ENCODE measurements at places on chromosomes 13 and 19. TPM values are rescaled to one million over a fixed set of nuclear protein-coding genes. Genes with fewer than 3 reads are reported as not detected.

- DNase-seq = peak; percentile 45
- H3K27ac ChIP-seq = peak overlapping the region; percentile 16
- H3K4me1 ChIP-seq = no peaks in the 10 kb centered on the region
- H3K27me3 ChIP-seq = no peaks in the 10 kb centered on the region
These were observed 5.2 kb upstream of the LMNB2 start for GRCh38 chr19:2461751-2462634.

Gene MEIOSIN
- not detected for polyA plus RNA-seq

Gene SOX1
- polyA plus RNA-seq = not detected

Gene ZNF665
- polyA plus RNA-seq = not detected

Gene ZNF208
- polyA plus RNA-seq = 0.72 TPM

- H3K36me3 ChIP-seq = no peaks in the 10 kb centered on the region
- peaks cover 26% of the 10 kb centered on the region for H3K27me3 ChIP-seq
- no peak for DNase-seq
- H3K4me1 ChIP-seq = no peaks in the 10 kb centered on the region
- no peak within 1 kb of the TSS for H3K27ac ChIP-seq
These were observed at the start of gene CACNG6 for GRCh38 chr19:53991224-53992113. Gene CACNG6 (plus strand): TSS chr19:53991637. CDS start chr19:53992878, 1,241 bp downstream.

- H3K4me1 ChIP-seq = no peaks in the 10 kb centered on the region
- peak; percentile 45 for DNase-seq
- H3K4me3 ChIP-seq = no peak overlapping the region
- no peaks in the 10 kb centered on the region for H3K27me3 ChIP-seq
- no peak overlapping the region for H3K27ac ChIP-seq
- no peaks in the 10 kb centered on the region for H3K36me3 ChIP-seq
These were observed 89.4 kb downstream of the DPF1 start for GRCh38 chr19:38134540-38135149.

Gene SYNGR4
- 0.15 TPM for polyA plus RNA-seq

Gene MTUS2
- polyA plus RNA-seq = 0.27 TPM

Gene C5AR1
- polyA plus RNA-seq = 0.67 TPM

GRCh38 chr19:29672933-29673336 is 7.7 kb downstream of the PLEKHF1 start:
- H3K36me3 ChIP-seq = peaks cover 10% of the 10 kb centered on the region
- peak; percentile 68 for DNase-seq
- H3K4me3 ChIP-seq = no peak overlapping the region
- no peaks in the 10 kb centered on the region for H3K4me1 ChIP-seq
- peak overlapping the region; percentile 50 for H3K27ac ChIP-seq

Gene SIGLEC9
- polyA plus RNA-seq = 0.89 TPM

Gene LILRB1
- polyA plus RNA-seq = 0.45 TPM

- no peak for DNase-seq
- no peaks in the 10 kb centered on the region for H3K36me3 ChIP-seq
These were observed 1.8 kb upstream of the ATP11A start for GRCh38 chr13:112687836-112688559.

Gene ALOX5AP
- polyA plus RNA-seq = 5.5 TPM

DNA sequence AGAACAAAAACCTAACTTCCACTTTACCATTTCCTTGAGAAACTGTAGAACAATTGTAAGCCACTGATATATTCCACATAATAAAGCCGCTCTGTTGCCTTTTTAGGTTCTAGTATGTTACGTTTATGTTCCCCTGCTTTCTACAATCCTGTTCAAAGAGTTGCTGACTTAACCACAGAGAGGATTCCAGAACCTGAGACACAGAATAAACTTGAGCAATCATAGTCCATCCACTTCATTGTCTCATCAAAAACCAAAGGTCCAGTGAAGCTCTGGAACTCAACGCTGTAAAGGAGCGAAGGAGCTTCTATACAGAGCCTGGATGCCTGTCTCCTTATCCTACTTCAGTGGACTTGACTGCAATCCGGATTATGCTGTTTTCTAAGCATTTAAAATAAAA is 4.6 kb downstream of the STARD13 start:
- peak; percentile 21 for DNase-seq
- no peak overlapping the region for H3K27ac ChIP-seq
- no peaks in the 10 kb centered on the region for H3K36me3 ChIP-seq
- peaks cover 12% of the 10 kb centered on the region for H3K4me1 ChIP-seq
- no peak overlapping the region for H3K4me3 ChIP-seq

Gene KLK3
- polyA plus RNA-seq = 1.6 TPM

- H3K36me3 ChIP-seq = no peaks in the 10 kb centered on the region
- H3K4me1 ChIP-seq = no peaks in the 10 kb centered on the region
- no peak overlapping the region for H3K27ac ChIP-seq
- no peak overlapping the region for H3K4me3 ChIP-seq
- H3K27me3 ChIP-seq = no peaks in the 10 kb centered on the region
These were observed 50.4 kb downstream of the TEX29 start for GRCh38 chr13:111370570-111371535.

- no peak overlapping the region for H3K4me3 ChIP-seq
- H3K27ac ChIP-seq = no peak overlapping the region
- H3K27me3 ChIP-seq = no peaks in the 10 kb centered on the region
- peaks cover 8% of the 10 kb centered on the region for H3K36me3 ChIP-seq
- no peaks in the 10 kb centered on the region for H3K4me1 ChIP-seq
- DNase-seq = peak; percentile 24
These were observed 9.3 kb downstream of the BORA start for GRCh38 chr13:72737033-72737432.

Data from small intestine (tissue), 16 donors.